ENCODE measurements at places on chromosomes 13 and 19. TPM values are rescaled to one million over a fixed set of nuclear protein-coding genes. Genes with fewer than 3 reads are reported as not detected.

- no peak overlapping the region for H3K4me3 ChIP-seq
- no peak overlapping the region for H3K27ac ChIP-seq
- no peak for DNase-seq
- no peaks in the 10 kb centered on the region for H3K36me3 ChIP-seq
- H3K27me3 ChIP-seq: peaks cover 12% of the 10 kb centered on the region
Observed at GRCh38 chr13:25902891-25903341, 148.9 kb downstream of the SHISA2 start.

Gene RINL
- 2.6 TPM for total RNA-seq

Gene ZNF567
- total RNA-seq: 3.4 TPM

Gene ZIC5
- not detected for total RNA-seq

Gene ZNF708
- total RNA-seq: 5.0 TPM

Gene KIR3DL2
- total RNA-seq: not detected

DNA sequence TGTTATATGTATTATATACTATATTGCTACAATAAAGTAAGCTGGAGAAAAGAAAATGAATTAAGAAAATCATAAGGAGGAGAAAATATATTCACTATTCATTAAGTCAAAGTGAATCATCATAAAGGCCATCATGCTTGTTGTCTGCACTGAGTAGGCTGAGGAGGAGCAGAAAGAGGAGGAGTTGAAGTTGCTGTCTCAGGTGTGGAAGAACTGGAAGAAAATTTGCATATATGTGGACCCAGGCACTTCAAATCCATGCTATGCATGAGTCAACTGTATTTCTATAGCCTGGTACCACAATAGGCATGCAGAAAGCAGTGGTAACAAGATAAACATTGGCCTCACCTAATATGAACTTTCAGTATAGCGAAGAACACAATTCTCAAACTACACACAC, 135.9 kb upstream of the SGCG start:
- no peaks in the 10 kb centered on the region for H3K27me3 ChIP-seq
- H3K4me1 ChIP-seq: no peaks in the 10 kb centered on the region
- no peak for DNase-seq
- H3K27ac ChIP-seq: no peak overlapping the region
- no peak overlapping the region for H3K4me3 ChIP-seq

Gene MYH14
- 106 TPM for total RNA-seq

Gene ZNF540
- 3.1 TPM for total RNA-seq

GRCh38 chr19:28420811-28421550, 792.0 kb downstream of the UQCRFS1 start:
- H3K27ac ChIP-seq: no peak overlapping the region
- no peak for DNase-seq
- H3K4me1 ChIP-seq: no peaks in the 10 kb centered on the region

Gene KIR3DL3
- not detected for total RNA-seq

Gene CD177
- total RNA-seq: not detected

Gene ZNF112
- 4.9 TPM for total RNA-seq

GRCh38 chr13:91805605-91806004, 407.2 kb downstream of the GPC5 start:
- H3K4me1 ChIP-seq: no peaks in the 10 kb centered on the region
- H3K27ac ChIP-seq: no peak overlapping the region
- H3K27me3 ChIP-seq: no peaks in the 10 kb centered on the region

GRCh38 chr19:17886515-17886914, 14.8 kb downstream of the SLC5A5 start:
- no peak for DNase-seq
- no peaks in the 10 kb centered on the region for H3K4me1 ChIP-seq
- H3K27me3 ChIP-seq: peaks cover 41% of the 10 kb centered on the region
- H3K27ac ChIP-seq: no peak overlapping the region
- no peak overlapping the region for H3K4me3 ChIP-seq
- H3K36me3 ChIP-seq: no peaks in the 10 kb centered on the region

DNA sequence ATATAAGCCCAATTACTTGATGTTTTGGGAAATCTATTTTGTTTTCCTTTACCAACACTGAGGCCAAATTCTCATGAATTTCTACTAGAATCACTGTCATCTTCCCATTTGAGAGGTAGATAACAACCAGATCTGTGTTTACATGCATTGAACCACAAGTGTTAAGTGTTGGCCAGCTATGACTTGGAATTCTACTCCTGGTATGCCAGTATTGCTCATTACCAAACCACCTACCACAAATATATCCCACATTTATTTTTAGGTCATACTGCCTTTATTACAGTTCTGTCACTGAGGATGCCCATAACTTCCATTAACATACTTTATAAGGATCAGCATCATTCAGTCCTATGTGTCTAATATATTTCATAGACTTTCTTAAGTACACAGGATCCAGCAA, 328.9 kb downstream of the DIAPH3 start:
- no peak overlapping the region for H3K27ac ChIP-seq
- no peak overlapping the region for H3K4me3 ChIP-seq
- H3K36me3 ChIP-seq: no peaks in the 10 kb centered on the region
- DNase-seq: no peak
- H3K4me1 ChIP-seq: no peaks in the 10 kb centered on the region

Data from heart right ventricle (tissue), 16 donors.